Stimulated activated CD4-positive, alpha-beta T cell treated with anti-CD3 and anti-CD28 coated beads, Interleukin-1b, Interleukin-23, amount 100 ng/mL, for 1 hour (primary cell): ENCODE measurements at places on chromosomes 5 and 9.

- DNase-seq, result no peak
Observed at GRCh38 chr5:128626536-128627090, 88.6 kb upstream of the FBN2 start.

DNA sequence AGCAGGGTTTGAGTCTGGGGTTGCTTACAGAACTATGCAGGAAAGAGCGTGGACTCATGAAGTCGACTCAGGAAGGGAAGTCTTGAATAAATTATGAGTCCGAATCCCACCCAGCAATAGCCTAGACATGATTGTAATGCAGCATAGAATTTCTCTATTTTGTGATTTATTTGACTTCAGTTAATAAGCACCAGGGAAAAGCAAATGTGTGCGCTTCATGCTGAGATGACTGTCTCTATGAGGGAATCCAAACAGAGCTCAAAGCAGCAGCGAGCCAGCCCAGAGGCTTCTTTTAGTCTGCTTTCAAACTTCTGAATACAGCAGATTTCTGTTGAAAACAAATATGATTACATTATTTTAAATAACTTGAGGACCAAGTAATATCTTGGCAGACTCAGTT is 188.0 kb downstream of the SEMA6A start:
- DNase-seq, result no peak

- DNase-seq, result no peak
Observed at GRCh38 chr9:137774775-137775386, 102.7 kb upstream of the CACNA1B start.

DNA sequence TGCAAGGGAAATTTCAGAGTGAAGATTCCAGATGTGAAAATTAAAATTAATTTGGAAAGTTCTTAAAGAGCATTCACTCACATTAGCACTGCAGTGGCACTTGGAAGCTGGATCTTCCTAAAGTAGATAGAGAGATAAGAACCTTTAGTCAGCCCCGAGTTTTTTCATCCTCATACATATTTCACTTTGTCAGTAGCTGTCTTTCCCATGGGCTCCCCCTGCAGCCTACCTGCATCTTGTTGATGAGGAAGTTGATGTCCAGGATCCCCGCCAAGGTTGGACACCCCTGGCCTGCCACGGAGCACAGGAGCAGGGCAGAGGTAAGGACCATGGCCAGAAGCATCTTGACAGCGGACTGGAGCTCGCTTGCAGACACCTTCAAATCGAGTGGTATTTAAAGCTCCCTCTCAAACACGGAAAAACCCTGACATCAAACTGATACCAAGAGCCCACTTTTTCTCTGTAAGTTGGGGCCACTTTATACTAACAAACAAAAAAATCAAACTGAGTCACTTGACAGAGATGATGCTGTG is at the start of gene IL9:
IL9 (minus strand) TSS at position 368 of the 533 bp plus-strand sequence; CDS start at position 343, 25 bp downstream.
- no peak for DNase-seq

GRCh38 chr9:79610791-79611614 is 39.2 kb downstream of the TLE4 start:
- DNase-seq, result no peak

DNA sequence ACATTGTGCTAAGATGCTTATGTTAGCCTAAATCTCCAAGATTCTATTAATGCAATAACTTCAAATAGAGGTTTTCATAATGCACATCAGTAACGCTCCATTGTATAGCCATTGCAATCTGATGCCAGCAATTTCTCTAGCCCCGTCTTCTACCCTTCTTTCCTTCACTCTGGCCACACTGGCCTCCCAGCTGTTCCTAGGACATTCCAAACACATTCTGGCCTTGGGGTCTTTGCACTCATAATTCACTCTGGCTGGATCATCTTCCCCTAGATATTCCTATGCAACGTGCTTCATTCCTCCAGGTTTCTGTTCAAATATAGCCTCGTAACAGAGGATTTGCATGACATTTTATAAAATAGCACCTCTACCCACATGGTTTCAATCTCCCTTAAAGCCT is 23.3 kb downstream of the FAM81B start:
- no peak for DNase-seq
